ENCODE measurements at places on chromosomes 3 and 15.

GRCh38 chr3:178507507-178508442 is 28.5 kb upstream of the KCNMB2 start:
- no peak for DNase-seq

DNA sequence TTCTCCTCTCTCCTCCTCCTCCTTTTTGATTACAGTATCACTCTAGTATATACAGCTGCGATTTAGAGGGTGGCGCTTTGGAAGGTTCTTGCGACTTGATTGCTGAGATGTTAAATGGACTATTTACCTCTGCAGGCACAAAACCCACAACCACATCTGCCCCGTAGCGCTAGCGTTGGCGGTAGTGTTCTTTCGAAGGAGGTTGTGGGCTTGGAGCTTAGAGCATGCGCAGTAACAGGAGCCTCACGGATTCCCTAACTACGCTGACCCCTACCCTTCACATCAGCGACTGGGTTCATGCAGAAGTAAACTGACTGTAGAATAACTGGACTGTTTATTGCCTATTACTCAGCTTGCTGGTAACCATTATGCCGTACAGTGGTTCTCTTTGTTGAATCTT is 58.0 kb downstream of the CGGBP1 start:
- no peak for DNase-seq

- DNase-seq, result no peak
Measured at GRCh38 chr3:127395663-127396355, 108.0 kb upstream of the PRR20G start.

DNA sequence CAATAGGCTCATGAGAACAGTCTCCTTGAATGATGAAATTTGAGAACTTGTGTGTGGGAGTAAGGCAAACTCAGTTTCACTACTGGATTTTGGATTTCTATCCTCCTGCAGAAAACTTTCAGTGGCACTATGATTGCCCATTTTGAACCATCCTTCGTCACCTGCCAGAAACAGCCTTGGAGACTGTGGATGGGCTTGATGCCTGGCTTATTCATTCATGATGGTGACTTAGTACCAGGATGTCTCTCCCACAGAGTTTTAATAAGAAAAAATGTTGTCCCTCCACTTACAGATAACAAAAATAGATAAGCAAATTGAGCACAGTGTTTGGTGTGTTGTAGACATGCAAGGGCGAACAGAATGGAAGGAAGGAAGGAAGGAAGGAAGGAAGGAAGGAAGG is 53.5 kb upstream of the CPNE4 start:
- no peak for DNase-seq

DNA sequence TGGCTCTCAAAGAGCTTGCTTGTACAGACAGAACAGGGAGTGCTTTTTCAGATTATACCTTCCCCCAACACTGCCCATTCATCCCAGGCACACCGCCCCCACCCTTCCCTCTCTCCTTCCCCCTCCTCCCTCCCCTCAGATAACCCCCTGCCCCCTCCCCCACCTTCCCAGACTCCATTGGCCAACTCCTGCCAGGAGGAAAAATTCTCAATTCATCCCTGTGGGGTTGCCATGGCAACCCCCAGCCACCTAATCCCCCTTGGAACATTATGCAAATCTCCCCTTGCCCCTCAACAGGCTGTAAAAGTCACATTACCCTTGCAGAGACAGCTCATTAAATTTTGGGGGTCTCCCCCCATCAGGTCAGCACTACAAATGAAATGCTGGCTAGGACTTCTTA is 14.3 kb downstream of the TLE3 start:
- DNase-seq, result no peak

DNA sequence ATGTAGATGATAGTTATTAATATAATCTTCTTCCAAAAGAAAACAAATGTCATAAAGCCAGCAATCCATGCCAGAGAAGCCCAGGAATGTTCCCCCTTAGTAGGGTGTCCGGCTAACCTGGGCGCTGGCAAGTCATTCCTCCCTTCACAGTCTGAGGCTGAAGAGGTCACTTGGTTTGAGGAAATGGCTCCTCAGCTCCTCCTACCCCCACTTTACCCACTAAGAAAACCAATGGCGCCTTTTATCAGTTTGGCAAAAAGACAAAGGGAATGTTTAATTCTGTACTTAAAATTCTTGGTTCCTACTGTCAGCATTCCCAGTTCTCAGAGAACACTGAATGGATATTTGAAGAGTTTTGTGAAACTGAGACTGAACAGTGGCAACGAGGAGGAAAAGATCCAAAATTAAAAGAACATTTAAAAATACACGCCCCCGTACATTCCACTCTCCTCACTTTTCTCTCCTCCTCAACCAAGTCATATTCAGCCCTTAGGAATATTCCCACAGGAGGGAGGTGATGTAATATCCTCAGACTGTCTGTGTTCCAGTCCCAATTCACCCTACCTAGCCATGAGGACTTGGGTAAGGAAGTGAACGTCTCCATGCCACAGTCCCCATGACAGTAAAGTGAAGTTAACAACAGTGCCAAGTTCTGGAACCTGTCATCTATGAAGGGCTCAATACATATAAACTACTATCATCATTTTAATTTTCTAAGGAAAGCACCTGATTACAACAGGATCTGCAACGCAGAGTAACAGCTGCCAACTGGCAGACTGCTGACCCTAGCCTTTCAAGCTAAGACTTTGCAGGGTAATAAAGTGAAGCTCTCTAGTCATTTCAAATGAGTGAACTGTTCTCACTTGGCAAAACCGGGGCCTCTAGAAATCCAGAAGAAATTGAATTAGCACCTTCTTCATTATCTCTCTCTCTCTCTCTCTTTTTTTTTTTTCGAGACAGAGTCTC is 234.5 kb upstream of the ICE2 start:
- DNase-seq, result no peak

GRCh38 chr15:31336593-31337295 is 10.1 kb downstream of the KLF13 start:
- no peak for DNase-seq

DNA sequence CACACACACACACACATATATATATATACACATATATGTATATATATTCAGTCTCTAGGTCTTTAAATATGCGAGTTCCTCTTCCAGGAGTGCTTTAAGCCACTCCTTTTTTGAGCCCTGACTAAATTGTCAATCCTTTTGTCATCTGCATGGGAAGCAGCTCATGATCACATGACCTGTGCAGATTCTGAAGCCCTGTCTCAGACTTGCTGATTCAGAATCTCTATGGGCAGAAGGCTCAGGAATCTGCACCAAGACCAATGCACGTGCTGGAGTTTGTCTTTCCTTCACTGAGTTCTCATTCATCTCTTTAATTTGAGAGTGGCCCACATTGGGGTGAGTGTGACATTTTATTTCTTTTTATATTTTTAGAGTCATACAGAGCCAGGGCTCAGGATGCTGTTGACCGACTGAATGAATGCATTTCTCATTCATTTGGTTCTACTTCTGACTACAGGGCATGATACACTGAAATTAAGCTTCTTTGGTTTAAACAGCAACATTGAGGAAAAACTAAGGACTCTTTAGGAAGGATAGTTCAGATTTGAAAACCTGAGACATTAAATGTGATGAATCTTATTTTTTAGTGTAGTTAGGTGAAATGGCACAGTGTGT is 307.5 kb downstream of the EDEM1 start:
- no peak for DNase-seq

GRCh38 chr3:158152186-158152585 is 42.3 kb downstream of the RSRC1 start:
- no peak for DNase-seq

DNA sequence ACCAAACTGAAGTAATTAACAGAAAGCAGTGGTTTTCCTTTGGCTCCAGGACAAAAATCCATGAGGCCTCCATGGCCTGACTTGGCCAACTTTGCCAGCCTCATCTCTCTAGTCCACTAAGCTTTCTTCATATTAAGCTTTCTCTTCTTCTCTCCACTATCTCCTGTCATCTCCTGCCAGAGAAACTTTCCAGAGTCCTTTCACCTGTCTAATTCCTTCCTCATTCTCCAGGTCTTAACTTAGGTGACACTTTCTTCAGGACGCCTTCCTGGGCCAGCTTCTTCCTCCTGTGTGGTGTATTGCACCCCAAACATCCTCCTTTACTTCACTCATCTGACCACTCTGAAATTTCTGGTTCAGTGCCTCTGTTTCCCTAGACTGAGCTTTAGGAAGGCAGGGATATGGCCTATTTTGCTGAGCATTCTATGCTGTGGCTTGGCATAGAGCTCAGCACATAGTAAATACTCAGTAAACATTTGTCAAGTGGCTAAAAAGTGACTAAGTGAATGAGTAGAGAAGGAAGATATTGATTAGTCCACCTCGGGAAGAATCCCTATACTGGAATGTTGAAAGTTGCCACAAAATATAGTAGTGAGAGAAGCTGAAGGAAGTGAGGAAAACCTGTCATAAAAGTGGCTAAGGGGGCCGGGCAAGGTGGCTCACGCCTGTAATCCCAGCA is 34.6 kb upstream of the IGF2BP2 start:
- no peak for DNase-seq

DNA sequence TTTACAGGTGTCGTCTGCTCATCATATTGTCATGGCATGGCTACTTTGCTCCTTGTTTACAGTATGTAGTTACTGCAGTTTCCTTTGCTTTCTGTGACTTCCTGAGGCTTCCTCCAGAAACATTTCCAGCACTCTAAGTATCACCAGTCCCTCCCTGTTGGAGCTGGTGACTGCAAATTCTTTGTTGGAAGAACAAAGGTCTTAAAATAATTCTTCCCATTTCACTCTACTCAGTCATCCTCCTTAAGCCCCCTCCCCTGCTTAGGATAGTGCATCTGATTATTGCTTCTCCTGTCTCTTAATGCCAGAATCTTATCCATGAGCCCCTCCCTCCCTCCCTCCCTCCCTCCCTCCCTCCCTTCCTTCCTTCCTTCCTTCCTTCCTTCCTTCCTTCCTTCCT is 72.0 kb downstream of the C3orf38 start:
- DNase-seq, result no peak

- DNase-seq, result no peak
Measured at GRCh38 chr3:10228248-10228950, 19.9 kb upstream of the TATDN2 start.

GRCh38 chr3:177934001-177934891 is 602.0 kb upstream of the KCNMB2 start:
- no peak for DNase-seq

- DNase-seq, result no peak
Measured at GRCh38 chr15:72227192-72227586, 3.8 kb downstream of the PKM start.

DNA sequence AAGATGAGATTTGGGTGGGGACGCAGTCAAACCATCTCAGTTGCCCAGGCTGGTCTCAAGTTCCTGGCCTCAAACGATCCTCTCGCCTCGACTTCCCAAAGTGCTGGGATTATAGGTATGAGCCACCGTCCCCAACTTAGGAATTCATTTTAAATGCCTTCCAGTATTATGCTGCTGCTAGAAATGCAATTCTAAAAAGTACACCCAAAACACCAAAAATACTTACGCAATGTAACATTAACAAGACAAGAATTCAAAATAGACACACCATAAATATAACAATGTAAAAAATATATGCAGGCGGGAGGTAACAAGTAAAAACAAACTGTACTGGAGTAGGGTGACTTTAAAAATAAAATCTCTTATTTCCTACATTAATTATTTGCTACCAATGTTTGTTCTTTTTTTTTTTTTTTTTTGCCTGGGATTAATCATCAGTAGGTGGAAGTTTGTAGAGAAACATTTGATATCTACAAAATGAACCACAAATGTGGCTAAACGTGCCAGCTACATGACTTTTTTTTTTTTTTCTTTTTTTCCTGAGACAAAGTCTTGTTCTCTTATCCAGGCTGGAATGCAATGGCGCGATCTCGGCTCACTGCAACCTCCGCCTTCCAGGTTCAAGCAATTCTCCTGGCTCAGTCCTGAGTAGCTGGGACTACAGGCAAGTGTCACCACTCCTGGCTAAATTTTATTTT is 56.8 kb downstream of the SETMAR start:
- no peak for DNase-seq

DNA sequence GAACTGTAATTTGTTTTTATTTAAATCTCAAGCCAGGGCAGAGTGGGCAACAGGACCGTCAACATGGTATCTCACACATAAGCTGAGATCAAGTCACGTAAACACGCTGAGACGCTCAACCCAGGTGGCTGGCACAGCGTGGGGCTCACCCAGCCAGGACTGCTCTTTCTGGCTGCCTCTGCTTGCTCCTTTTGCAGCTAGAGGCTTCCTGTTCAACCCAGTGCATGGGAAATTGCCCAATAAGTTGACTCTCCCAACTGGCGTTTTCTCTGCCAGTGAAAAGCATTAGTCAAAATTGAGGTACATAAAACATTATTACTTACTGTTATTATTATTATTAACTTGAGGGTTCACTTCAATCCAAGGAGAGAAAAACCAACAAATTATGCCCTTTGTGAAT is 398.1 kb downstream of the NR2F2 start:
- no peak for DNase-seq

GRCh38 chr3:110017304-110017703 is 680.0 kb upstream of the DPPA4 start:
- DNase-seq, result no peak

GRCh38 chr3:29534006-29534405 is 253.1 kb downstream of the RBMS3 start:
- DNase-seq, result no peak

DNA sequence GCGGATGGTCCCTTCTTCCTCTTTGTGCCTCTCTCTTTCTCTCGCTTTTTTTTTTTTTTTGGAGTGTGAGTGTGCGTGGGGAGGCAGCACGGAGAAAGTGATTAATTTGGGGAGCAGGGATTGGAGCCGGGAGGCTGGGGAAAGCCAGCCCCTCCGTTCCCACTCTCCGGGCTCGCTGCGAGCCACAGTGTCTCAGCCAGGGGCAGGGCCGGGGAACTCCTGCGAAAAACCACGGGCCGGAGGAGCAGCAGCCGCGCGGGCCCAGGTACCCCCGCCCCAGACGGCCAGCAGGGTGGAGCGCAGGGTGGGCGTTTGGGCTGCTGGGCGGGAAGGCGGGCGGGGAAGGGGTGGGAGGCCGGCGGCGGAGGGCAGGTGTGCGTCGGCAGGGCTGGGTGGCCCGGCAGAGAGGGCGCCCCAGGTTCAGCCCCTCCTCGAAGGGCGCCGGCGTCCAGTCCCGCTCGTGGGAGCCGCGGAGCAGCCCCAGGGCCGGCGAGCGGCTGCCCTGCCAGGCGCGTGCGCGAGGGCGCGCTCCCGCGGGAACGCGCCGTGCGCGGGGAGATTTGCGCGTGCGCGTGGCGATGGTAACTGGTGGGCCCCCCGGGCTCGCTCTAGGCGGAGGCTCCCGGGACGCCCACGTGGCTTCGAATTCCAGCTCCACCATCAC is 1.4 kb downstream of the CHL1 start:
- DNase-seq, result no peak

DNA sequence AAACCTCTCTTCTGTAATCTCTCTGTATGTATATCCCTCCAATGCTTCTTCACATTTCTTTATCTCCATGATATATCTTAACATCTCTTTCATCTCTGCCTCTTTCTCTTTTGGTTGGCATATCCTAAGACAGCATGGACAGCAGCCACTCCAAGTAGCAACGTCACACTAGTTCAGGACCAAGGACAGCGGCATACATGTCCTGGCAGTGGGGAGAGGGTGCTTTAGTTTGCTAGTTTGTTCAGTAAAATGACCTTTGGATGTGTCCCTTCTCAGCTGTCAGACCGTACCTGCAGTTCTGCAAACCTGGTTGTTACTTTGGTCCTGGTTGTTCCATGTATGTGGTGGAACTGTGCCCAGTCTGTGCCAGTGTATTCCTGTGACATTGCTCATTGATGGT is 225.6 kb upstream of the ROPN1 start:
- no peak for DNase-seq

- no peak for DNase-seq
Measured at GRCh38 chr3:111326144-111326995, 215.6 kb upstream of the CD96 start.

Measured in cortex of kidney (tissue), 1 donor.